Astrocyte of the cerebellum (primary cell): ENCODE measurements at places on chromosomes 16 and 17.

DNA sequence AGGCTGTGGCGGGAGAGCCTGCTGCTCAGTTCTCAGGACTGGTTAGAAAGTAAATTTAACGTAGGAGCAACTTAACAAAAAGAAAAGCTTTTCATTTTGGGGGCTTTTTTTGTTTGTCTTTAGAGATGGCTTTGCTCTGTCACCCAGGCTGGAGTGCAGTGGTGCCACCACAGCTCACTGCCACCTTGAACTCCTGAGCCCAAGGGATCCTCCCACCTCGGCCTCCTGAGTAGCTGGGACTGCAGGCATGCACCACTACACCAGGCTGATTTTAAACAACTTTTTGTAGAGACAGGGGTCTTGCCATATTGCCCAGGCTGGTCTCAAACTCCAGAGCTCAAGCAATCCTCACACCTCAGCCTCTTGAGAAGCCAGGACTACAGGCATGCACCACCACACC, 205.0 kb downstream of the RPTOR start:
- no peak for DNase-seq

DNA sequence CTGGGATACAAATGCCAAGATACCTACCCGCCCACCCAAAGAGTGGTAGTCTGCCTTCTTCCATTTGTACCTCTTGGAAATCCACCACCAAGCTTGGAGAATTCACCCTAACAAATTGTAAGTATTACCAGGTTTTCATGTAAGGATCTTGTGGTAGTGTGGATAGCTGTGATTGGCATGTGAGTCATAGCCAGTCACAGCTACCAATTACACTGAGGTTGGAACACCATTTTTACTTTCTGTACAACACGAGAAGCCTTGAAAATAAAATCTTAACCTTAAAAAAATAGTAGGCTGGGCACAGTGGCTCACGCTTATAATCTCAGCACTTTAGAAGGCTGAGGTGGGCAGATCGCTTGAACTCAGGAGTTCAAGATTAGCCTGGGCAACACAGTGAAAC, 18.5 kb upstream of the SLC35G3 start:
- DNase-seq, result no peak

GRCh38 chr17:82058230-82058854, 6.6 kb downstream of the GPS1 start:
- DNase-seq, result no peak

- no peak for DNase-seq
Observed at GRCh38 chr16:50428116-50428515, 59.3 kb upstream of the BRD7 start.

DNA sequence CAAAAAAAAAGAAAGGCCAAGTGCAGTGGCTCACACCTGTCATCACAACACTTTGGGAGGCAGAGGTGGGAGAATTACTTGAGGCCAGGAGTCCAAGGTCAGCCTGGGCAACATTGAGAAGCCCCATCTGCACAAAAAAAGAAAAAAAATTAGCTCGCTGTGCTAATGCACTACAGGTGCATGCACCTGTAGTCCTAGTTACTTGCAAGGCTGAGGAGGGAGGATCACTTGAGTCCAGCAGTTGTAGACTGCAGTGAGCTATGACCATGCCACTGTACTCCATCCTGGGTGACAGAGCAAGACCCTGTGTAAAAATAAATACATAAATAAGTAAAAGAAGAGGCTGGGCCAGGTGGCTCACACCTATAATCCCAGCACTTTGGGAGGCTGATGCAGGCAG, 39.7 kb downstream of the DCAKD start:
- no peak for DNase-seq

GRCh38 chr17:42155614-42156045, 841 bp upstream of the RAB5C start:
- DNase-seq, result no peak

GRCh38 chr17:42387661-42388380, 421 bp downstream of the STAT3 start:
- DNase-seq, result no peak

GRCh38 chr17:64565563-64565962, 58.8 kb downstream of the CEP95 start:
- DNase-seq, result no peak

DNA sequence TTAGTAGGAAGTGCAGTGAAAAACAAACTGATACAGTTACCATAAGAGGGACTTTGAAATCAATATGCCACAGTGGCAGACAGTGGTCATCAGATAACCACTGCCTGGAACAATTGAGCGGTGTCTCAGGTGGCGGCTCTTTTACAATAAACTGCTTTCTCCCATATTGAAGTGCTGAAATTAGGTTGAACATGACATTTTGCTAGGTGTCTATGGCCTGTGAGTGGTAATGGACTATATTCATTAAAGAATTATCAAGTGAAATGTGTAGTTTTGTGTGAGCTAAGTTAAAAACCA, 214.7 kb downstream of the RPTOR start:
- no peak for DNase-seq

DNA sequence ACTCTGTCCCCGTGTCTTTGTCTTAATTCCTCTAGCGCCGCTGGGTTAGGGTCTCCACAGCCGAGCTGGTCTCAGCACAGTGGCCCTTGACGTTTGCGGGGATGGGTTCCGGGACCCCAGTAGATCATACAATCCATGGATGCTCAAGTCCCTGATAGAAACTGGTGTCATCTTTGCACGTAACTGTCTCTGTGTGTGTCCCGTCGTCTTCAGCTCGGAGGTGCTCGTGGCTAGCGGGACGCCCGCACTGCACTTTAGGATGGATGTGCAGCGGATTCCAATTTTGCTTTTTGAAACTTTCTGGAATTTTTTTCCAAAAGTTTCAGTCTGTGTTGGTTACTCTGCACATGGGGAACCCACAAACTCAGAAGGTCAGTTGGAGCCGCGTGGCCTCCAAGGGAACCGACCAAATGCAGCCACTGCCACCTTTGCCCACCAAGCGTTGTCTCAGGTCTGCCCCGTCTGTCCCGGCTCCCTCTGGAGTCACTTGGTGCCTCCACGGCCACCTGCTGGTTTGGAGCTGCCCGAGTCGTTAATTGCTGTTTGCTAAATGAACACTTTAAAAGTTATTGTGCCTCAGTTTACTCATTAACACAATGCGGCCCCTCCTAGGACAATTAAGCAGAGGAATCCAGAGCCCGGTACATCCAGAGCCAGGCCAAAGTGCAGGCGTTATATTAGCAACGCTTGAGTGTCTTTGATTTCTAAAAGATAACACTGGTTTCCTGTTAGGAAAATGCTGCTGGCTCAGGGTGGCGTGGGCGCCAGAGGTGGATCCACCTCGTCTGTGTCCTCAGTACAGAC, 5.3 kb upstream of the DPEP1 start:
- no peak for DNase-seq

DNA sequence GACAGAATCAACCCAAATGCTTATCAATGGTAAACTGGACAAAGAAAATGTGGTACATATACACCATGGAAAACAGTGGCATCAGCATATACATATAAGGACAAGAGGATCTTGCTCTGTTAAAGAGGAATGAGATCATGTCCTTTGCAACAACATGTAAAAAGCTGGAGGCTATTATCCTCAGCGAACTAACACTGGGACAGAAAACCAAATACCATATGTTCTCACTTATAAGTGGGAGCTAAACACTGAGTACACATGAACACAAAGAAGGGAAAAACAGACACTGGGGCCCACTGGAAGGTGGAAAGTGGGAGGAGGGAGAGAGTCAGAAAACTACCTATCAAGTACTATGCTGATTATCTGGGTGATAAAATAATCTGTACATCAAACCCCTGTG, 447.3 kb upstream of the MAF start:
- no peak for DNase-seq

DNA sequence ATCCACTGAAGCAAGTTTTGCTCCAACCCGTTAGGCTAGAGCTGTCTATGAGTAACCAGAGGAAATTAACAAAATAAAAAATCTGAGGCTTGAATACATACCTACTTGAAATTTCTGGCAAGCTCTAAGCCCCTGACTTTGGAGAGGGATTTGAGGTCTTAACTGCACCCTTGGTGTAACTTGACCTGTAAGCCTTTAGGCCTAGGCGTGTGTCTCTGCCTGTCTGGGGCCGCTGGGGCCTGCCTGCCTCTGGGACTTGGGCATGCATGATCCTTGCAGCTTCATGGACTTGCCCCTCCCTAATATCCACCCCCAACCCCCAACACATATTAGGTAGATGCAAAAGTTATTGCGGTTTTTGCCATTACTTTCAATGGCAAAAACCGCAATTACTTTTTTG, 3.7 kb upstream of the CDC42EP4 start:
- DNase-seq, result no peak

DNA sequence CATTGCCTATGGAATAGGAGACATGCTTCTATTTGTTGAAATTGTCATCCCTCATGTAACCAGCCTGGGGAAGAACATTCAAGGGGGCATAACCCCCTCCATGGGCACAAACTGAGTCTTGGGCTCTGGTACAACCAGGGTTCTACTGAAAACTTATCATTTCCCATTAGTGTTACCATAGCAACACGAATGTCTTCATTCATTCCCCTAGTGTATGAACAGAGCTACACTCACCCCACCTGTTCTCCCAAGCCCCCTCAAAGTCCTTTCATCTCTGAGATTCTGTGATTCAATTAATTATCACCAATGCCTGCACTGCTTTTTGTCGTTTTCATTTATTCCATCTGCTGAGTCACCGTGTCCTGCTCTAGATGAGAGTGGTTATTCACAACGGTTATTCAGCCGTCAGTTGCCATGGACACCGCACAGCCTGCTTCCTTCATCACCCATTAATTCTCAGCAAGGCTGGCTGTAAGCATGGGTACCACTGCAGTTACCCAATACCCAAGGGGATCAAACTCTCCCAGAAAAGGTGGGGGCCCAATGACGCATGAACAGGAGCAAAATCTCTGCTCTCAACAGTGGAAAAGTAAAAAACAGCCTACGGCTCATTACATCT, 1.6 kb upstream of the GAST start:
- peak; percentile 37 for DNase-seq

- no peak for DNase-seq
Observed at GRCh38 chr17:32862940-32863339, 14.0 kb downstream of the MYO1D start.

- no peak for DNase-seq
Observed at GRCh38 chr17:57927048-57927723, 28.0 kb downstream of the CUEDC1 start.

DNA sequence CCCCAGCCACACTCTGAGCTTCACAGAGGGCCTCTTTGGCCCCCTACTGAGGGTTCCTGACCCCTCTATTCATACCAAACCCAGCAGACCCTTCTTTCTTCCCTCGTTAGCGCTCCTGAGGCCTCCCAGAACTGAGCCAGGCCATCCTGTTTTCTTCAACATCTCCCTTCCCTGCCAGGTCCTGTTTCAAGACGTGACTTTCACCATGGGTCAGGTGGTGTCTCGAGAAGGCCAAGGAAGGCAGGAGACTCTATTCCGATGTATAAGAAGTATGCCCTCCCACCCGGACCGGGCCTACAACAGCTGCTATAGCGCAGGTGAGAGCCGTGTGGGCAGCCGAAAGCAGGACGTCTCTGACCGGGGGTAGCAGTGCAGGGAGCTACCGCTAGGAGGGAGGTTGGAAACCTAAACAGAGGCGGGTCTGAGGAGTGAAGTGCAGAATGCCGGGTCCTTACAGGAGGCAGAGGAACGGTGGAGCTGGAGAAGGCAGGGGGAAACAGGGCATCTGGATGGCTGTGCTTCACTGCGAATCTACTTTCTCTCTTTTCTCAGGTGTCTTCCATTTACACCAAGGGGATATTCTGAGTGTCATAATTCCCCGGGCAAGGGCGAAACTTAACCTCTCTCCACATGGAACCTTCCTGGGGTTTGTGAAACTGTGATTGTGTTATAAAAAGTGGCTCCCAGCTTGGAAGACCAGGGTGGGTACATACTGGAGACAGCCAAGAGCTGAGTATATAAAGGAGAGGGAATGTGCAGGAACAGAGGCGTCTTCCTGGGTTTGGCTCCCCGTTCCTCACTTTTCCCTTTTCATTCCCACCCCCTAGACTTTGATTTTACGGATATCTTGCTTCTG, 1.3 kb upstream of the SENP3 start:
- DNase-seq, result no peak

- no peak for DNase-seq
Observed at GRCh38 chr17:77385750-77386501, 245.2 kb downstream of the SEC14L1 start.

GRCh38 chr17:39564211-39564848, 43.4 kb downstream of the NEUROD2 start:
- DNase-seq, result no peak

GRCh38 chr17:66354981-66355380, 52.6 kb downstream of the PRKCA start:
- DNase-seq, result no peak

GRCh38 chr17:80008383-80008840, 27.3 kb downstream of the TBC1D16 start:
- DNase-seq, result no peak

DNA sequence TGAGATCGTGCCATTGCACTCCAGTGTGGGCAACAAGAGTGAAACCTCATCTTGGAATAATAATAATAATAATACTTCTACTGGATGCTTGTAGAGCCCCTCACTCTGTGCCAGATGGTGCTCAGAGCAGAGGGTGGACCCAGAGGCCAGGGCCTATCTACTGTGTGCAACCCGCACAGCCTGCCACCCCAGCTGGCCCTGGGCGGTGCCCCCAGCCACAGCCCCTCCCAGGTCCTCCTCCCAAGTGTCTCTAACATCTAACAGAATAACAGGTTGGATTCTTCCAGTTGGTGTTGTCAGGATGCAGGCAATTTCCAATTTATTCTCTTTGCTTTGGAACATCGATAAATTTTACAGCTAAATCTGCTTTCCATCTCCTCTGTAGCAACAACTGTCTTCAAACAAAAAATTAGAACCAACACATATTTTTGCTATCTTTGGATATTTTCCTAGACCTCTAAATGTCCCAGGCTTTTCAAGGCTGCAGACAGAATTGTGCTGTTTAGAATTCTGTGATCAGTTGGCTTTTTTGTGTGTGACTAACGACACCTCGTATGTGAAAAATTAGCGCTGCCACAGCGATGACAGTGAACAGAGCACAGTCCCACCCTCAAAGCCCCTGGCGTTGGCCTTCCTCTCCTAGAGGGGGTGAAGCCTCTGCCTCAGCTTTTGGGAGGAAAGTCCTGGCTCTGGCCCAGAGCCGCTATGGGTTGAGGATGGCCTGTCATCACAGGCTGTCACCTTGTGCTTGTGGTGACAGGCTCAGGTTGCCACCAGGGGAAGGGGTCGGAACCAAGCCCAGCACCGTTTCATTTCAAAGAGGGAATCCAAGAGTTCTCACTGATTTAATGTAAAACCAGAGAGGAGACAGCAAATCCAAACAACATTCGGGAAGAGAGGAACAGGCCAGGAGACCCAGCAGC, 7.6 kb upstream of the EVPL start:
- DNase-seq, result no peak
